Right atrium auricular region (tissue), 2 donors: ENCODE measurements at places on chromosomes 1 and 21.

DNA sequence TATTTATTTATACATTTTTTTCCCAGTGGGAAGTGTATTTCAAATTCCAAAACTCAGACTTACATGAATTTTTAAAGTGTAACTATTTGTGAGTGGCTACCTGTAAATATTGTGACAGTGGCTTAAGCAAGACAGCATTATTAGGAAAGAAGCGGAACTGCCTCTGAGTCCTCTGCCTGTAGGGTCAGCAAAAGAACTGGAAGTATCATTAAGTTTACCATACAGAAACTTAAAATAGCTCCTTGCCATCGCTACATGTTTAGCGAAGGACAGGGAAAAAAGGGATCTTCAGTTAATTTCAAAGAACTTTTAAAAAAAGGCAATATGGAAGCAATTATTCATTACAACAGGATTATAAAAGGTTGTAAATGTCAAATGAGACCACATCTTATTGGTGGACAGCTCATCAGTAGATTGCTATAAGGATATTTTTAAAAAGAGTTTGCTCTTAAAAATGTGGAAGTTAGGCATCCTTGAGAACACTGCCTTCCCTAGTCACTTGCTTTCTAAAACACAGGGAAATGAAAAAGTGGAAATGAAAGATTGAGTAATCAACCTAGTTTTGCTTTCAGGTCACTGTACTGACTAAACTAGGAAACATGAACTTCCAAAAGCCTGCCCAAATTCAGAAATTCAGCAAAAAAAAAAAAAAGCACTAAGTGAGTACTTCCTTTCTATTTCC is 39.2 kb downstream of the NSL1 start:
- no peak for DNase-seq

- no peak for DNase-seq
Measured at GRCh38 chr1:111958075-111958474, 31.4 kb downstream of the KCND3 start.

GRCh38 chr1:156554971-156555370 is 17.4 kb downstream of the IQGAP3 start:
- DNase-seq, result no peak

GRCh38 chr1:194055536-194055935 is 869.1 kb upstream of the B3GALT2 start:
- no peak for DNase-seq

DNA sequence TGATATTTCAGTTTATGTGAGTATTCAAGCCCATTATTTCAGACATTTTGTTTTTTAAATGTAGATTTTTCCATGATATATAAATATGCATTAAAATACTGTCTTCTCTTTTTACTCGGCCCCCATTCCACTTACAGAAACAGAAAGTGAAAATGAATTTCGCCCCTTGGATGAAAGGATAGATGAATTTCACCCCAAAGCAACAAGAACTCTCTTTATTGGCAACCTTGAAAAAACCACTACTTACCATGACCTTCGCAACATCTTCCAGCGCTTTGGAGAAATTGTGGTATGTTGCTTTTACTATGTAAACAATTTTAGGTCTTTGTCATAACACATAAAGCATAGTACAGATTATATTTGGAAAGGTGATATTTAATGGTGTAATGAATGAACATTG is 59.9 kb downstream of the ZBTB17 start:
- DNase-seq, result no peak

DNA sequence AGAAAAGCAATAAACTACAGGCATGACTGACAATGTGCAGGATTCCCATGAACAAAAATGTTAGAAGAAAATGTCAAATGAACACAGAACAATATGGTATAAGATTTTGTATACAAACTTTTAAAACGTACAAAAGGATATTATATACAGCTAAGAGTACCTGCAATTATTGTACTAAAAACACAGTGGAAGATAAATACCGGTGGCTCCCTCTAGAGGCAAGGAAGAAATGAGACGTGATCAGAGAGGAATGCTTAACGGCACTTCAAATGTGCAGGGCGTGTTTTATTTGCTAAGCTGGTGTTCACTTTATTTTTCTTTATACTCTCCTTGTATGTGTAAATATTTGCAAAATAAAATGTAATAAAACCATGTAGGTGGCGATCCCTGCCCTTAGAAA is 191.8 kb upstream of the SAMSN1 start:
- no peak for DNase-seq
